ENCODE measurements at places on chromosomes 4 and X.
A peak's percentile ranks its signal among the peaks of the same experiment; 100 is the strongest.

DNA sequence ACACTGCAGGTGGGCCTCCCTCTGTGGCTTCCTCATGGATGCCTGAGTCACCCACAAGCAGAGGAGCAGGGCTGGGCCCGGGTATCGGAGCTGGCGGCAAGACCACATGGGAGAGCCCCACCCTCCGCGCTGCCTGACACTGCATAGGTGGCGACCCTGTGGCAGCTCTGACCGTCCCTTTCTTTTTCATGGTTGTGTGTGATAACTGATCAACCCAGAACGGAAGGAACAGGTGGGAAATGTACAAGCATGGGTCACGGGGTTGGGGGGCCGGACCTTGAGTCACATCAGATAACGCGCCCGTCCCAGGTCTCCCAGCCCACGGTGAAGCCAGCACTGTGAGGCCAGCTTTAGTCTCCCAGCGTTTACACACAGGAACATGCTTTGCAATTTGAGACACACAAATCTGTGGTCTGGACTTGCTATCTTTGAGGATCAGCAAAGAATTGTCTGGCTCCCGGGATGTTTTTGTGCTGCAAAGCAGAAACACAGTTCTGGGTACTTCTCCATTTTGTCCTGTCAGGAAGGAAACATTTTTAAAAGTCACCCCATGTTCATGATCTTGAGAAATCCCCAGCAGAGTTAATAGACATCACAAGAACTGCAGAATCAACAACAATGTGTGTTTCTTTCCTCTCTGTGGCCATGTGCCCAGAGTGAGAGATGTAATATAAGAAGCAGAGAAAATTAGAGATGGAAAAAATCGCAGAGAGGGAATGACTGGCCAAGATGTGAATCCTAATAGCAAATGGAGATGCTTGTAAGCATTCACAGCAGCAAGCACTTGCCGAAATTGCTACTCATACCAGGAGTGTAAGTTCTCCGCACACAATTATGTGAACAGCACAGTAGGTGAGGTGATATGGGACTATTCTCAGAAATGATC, 70.1 kb upstream of the CBR4 start:
- DNase-seq = peak; percentile 25

DNA sequence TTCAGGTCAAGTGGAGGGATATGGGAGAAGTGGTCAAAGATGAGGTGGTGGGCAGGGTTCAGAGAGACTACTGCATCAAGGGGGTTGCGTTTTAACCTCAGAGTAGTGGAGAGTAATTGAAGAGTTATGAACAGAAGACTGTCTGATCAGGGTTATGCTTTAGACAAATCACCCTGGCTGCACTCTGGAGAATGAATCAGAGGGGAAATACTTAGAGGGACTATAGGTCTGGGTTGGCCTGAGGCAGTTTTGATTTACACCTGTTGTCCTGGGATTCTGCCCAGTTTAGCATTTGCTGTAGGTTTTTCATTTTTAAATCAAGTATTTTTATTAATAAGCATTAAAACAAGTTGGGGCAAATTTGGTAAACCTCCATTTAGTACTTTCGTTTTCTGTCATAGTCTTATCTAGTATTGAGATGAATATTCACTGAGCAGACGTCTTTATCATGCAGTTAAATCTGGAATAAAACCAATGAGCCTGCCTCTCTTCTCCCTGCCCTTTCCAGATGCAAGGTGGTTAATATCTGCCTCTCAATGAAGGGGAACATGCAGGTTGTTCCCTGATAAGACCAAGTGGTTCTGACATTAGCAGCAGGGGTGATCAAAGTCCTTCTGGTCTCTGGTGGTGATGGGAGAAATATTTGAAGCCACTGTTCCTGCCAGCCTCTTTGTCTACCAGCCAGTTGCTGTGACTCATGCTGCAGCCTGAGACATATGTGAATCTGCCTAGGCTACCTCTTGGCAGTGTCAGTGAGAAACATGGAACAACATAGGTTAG, 116.0 kb upstream of the RPS6KA3 start:
- peak; percentile 40 for DNase-seq

DNA sequence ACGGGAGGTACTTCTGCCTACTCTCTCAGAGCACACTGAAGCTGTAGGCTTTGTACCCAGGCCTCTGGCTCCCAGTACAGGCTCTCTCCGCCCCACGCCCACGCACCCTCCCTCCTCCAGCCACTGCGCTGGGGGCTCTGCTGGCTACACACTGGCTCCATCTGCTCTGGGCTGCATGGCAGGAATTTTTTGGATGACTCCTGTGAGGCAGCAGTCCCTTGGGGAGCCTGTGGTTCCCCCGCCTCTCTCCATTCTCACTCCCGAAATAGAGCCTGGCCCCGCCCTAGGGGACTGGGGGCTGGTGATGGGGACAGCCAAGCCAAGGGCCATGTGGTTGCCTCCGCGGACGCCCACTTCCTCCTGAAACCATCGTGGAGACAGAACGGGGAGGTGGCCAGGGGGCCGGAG, 58.1 kb upstream of the ADRA2C start:
- no peak for DNase-seq

DNA sequence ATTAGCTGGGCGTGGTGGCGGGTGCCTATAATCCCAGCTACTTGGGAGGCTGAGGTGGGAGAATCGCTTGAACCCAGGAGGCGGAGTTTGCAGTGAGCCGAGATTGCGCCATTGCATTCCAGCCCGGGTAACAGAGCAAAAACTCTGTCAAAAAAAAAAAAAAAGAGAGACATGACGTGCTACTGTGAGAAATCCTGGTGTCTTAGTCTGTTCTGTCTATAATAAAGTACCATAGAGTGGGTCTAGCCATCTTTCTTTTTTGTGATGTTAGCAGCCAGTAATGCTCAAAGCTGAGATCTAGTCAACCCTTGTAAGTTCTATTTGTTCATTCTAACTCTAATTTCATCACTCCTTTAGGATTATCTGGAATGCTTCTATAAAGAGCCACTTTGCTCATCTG, 38.9 kb downstream of the CLDN34 start:
- DNase-seq = no peak

GRCh38 chr4:6229095-6229494, 28.7 kb upstream of the JAKMIP1 start:
- DNase-seq = no peak

DNA sequence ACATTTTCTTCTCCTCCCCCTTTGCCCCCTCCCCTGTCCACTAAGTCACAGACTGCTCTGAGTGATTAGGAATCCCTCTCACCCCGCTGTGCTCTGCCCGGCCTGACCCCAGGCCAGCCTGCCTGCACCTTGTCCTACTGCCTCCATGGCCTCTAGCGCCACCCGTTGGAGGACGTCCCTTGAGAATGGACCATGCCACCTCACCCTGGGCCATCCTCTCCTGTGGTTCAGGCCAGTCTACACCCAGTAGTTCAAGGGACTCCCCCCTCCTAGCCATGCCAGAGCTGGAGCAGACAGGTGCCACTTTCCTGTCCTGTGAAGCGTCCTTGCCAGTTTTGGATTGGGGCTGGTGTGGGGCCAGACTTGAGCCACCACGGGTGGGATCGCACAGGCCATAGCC, 9.7 kb upstream of the IRAK1 start:
- no peak for DNase-seq

GRCh38 chr4:61086979-61087378, 113.1 kb upstream of the ADGRL3 start:
- no peak for DNase-seq

DNA sequence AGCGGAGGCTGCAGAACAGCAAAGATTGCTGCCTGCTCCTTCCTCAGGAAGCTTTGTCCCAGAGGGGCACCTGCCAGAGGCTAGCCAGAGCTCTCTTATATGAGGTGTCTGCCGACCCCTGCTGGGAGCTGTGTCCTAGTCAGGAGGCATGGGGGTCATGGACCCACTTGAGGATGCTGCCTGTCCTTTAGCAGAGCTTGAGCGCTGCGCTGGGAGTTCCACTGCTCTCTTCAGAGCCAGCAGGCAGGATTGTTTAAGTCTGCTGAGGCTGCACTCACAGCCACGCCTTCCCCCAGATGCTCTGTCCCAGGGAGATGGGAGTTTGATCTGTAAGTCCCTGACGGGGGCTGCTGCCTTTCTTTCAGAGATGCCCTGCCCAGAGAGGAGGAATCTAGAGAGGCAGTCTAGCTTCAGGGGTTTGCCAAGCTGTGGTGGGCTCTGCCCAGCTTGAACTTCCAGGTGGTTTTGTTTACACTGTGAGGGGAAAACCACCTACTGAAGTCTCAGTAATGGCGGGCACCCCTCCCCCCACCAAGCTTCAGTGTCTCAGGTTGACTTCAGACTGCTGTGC, 10.9 kb downstream of the DCK start:
- DNase-seq = peak; percentile 56

DNA sequence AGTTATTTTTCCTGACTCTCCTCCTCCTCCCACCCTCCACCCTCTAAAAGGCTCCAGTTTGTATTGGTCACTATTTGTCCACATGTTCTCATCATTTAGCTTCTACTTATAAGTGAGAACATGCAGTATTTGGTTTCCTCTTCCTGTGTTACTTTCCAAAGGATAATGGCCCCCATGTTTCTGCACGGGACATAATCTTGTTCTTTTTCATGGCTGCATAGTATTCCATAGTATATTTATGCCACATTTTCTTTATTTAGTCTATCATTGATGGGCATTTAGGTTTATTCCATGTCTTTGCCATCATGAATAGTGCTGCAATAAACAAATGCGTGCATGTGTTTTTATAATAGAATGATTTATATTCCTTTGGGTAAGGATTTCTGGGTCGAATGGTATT, 167.3 kb upstream of the GRID2 start:
- DNase-seq = no peak

GRCh38 chr4:20430259-20430941, 178.7 kb downstream of the SLIT2 start:
- DNase-seq = no peak

DNA sequence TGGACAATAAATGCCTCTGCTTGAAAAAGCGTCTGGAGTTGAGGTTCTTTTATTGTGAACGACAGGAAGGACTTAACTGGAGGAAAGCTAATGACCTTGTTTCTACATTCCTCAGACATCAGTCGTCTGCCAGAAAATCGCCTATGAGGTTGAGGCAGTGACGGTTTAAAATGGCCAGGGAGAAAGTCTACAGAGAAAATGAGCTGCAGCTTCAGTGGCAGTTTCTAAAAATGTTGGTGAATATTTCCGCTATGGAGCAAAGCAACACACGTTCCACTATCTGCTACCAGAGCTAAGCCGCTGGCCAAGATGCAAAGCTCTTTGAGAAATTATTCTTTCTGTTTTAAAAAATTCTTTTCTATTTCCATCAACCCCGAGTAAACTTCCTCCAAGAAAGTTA, 116.9 kb upstream of the GALNT7 start:
- DNase-seq = no peak

DNA sequence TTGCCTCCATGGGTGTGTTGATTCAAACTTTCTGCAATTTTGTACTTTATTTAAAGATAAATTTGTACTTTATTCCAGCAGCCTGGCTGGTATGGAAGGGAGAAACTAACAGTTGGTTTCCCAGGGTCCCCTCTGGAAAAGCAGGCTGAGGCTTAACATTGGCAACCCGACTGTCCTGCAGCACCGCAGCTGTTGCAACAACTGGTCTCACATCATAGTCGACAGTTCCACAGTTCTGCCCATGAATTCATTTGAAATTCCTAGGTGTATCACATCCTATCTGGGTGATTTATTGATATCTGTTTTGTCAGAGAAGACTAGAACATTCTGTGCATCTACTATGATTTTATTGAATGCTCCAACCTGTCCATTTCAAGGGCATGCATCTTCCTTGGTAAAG, 98.8 kb upstream of the GATB start:
- DNase-seq = no peak

DNA sequence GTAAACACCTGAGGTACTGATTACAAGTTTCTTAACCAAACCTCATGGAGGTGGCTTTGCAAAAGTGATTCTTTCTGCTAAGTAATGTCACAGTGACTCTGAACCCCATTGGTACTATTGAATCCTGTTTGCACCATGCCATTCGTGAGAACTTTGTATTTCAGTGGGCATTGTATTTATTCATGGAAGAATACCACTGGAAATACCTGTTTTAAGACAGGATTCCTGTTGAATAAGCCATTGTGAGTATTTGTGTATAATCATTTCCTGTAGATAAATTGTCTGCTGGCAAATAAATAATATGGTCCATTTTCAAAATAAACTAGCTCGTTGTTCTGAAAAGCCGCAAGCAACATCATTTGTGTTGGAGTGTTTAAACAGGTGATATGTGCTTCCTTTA, 136.4 kb upstream of the GUCY1A1 start:
- DNase-seq = no peak

GRCh38 chr4:140085881-140086280, 68.1 kb downstream of the MAML3 start:
- DNase-seq = no peak

All from activated CD4-positive, alpha-beta T cell treated with anti-CD3 and anti-CD28 coated beads for 48 hours (primary cell).